ENCODE measurements at places on chromosomes 16 and 17.

GRCh38 chr16:70520612-70521297, 2.6 kb downstream of the COG4 start:
- DNase-seq, result peak; percentile 87

DNA sequence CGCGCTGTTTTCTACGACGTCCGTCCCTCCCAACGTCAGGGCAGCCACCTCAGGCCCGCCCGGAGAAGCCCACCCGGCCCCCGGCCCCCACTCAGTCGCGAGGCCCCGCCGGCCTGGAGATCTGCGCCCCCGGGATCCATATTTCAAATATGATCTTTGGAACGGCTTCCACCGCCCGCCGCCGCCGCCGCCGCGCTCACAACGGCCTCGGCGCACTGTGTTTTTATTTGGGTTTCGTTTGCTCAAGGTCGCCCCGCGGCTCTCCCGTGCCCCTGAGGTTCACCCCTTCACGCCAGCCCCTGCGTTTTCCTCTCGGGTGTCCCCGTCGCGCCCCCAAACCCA, 4.2 kb upstream of the CBX4 start:
- DNase-seq, result peak; percentile 17

GRCh38 chr17:596287-596686, 118.4 kb downstream of the VPS53 start:
- peak; percentile 42 for DNase-seq

DNA sequence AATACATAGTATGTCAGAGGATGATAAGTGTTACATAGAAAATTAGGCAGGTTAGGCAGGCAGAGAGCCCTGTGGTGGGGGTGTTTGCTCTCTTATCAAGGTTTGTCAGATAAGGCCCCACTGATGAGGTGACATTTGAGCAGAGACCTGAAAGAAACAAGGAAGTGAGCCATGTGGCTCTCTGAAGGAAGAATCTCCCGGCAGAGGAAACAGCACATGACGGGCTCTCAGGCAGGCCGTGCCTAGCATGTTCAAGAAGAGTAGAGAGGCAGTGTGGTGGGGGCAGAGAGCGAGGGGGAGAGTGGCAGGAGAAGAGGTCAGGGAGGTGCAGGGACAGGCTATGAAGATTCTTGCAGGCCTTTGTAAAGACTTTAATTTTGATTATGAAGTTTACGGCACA, 82.0 kb upstream of the ASIC2 start:
- DNase-seq, result no peak
